T-helper 1 cell (primary cell): ENCODE measurements at places on chromosomes 6 and 20.

GRCh38 chr20:18926965-18927364 is 113.4 kb downstream of the SCP2D1 start:
- DNase-seq, result no peak

DNA sequence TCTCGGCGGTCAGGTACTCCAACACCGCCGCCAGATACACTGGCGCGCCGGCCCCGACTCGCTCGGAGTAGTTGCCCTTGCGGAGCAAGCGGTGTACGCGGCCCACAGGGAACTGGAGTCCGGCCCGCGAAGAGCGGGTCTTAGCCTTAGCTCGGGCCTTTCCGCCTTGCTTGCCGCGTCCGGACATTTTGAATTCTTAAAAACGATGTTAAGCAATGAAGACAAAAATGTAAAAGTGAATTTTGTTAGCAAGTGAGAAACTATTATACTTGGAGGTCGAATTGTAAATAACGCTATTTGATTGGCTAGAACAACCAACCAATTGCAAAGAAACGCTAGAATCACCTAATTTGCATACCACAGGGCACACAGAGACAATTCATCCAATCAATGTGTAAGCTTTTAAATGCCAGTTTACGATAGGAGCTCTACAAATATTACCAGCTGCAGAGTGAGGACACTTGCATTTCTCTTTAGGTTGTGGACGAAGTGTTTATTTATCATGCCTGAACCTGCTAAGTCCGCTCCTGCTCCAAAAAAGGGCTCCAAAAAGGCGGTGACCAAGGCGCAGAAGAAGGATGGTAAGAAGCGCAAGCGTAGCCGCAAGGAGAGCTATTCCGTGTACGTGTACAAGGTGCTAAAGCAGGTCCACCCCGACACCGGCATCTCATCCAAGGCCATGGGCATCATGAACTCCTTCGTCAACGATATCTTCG is 112.0 kb downstream of the HFE start:
- DNase-seq, result peak; percentile 96

DNA sequence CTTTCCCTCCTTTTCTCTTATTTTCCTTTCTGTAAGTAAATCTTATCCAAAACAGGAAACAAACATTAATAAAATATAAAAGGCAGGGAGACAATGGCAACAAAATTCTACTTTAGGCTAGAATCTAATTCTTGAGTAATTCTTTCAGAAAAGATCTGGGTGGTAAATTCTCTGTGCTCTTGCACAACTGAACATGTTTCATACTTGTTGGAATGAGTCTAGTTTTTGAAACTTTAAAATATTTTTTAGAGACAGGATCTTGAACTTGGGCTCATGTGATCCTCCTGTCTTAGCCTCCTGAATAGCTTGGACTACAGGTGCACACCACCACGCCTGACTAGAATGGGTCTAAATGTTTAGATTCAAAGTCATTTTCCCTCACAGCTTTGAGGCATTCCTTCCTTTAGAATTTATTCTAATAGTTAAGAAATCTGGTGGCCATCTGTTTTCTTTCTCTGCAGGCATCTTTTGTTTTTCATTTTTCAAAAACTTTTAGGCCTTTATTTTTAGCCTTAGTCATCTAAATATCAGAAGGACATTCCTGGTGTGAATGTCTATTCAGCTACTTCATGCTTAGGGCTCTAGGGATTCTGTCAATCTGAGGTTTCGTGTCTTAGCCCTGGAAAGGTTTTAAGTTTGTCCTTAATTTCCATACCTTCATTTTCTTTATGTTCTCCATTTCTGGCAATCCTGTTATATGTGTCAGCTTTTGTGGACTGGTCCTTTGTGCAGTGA is 76.5 kb downstream of the CDKAL1 start:
- no peak for DNase-seq

GRCh38 chr6:19697744-19698290 is 139.4 kb upstream of the ID4 start:
- no peak for DNase-seq

DNA sequence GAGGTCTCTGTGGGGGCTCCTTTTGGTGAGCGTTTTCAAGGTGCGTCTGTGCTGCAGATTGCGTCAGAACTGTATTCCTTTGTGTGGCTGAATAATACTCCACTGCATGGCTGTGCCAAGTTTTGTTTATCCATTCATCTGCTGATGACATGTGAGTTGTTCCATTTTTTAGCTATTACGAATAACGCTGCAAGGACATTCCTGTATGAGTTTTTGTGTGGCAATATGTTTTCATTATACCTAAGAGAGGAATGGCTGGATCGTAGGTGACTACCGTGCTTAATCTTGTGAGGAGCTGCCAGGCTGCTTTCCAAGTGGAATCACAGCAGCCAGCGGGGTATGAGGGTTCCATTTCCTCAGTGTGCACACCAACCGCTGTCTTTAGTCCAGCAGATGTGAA is 1.1 kb upstream of the DACT2 start:
- DNase-seq, result no peak

- no peak for DNase-seq
Measured at GRCh38 chr20:52419205-52419604, 227.6 kb upstream of the ZFP64 start.

- no peak for DNase-seq
Measured at GRCh38 chr6:164022632-164023031, 608.1 kb downstream of the QKI start.

- no peak for DNase-seq
Measured at GRCh38 chr6:10511477-10511876, 9.7 kb upstream of the GCNT2 start.

GRCh38 chr6:135577059-135577538 is 79.6 kb upstream of the AHI1 start:
- DNase-seq, result no peak

GRCh38 chr20:23773127-23773526 is 22.4 kb upstream of the CST1 start:
- DNase-seq, result no peak

DNA sequence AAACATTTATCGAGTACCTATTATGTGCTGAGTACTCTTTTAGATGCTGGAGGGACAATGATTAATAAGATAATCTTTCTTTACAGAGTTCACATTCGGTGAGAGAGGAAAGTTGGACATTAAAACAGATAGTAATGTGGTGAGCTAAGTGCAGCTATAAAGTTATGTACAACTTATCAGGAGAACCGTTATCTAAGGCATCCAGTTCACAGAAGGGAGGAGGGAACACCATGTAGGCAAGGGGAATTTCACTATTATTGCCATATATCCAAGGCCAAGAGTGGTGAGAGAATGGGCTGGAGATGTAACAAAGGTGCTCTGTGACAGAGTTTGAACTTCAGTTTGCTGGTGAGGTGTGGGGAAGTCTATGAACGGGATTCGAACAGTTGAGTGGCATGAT is 105.8 kb downstream of the CARMIL1 start:
- no peak for DNase-seq

DNA sequence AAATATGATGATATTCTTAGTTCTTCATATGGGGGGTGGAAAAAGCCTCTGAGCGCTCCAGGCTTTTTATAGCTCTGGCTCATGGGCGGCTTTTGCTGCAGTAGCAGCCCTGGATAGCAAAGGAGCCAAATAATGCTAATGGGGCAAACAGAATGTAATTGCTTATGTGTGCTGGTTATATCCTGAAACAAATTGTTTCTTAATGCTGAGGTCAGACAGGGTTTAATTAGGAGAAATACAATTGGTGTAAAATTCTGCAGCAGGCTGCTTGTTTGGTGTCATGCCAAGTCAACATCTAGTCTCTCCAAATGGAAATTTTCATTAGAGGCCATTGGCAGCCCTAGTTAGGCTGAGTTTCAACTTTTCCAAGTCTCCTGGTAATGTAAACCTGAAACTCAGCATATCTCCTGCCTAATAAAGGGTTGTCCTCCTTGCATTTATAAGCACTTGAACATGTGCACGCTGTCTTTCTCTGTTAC is 530.1 kb upstream of the NOX3 start:
- no peak for DNase-seq

DNA sequence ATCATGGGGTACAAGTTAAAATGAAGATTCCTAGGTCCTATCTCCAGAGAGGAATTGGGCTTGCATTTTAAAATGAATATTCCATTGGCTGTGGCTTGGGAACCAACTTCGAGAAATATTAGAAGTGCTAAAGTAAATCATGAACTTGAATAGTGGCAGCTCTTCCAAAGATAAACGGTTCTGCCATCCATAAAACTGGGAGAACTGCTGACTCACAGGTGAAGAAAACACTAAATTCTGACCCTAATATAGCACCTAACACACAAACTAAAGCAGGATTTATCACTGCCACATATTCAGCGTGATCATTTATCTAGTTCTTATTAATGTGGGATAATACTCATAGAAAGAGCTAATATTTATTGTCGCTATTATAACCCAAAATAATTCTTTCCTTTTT is 508.1 kb upstream of the ID4 start:
- no peak for DNase-seq

- DNase-seq, result no peak
Measured at GRCh38 chr6:7887278-7887991, 23.2 kb downstream of the TXNDC5 start.

DNA sequence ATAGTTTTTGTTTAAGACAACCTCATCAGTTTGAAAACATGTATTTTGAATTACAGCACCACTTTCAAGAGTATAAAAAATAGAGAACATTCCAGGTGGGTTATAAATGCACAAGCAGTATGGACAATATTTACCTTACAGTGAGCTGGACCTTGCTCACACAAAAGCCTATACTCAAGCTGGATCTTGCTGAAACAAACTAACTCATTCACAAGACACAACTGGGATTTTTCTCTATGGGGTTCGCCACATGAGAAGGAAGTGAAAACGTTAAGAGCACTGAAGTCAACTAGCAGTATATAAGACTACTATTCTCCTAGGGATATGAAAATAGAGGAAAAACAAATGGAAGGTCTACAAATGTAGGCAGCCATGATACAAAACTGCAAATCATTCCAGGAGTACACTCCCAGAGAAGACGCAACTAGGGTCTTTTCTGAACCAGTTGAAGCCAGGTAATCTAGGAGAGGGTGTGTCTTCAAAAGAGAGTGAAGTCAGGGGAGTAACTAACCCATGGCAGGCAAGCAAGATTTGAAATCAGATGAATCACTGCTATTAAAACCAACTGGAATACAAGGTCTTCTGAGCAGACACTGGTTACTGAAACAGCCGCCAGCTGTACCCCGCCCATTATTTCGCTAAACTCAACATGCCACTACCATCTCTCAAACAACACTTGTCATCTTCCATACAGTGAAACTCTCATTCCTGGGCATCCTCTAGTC is 26.5 kb downstream of the STAU1 start:
- no peak for DNase-seq
